ENCODE measurements at places on chromosomes 16 and 17. TPM values are rescaled to one million over a fixed set of nuclear protein-coding genes. Genes with fewer than 3 reads are reported as not detected.

- H3K36me3 ChIP-seq = no peaks in the 10 kb centered on the region
- no peak overlapping the region for H3K27ac ChIP-seq
- no peak overlapping the region for H3K4me3 ChIP-seq
These were observed 192.8 kb upstream of the CDH11 start for GRCh38 chr16:65314627-65315008.

Gene MYH2
- not detected for total RNA-seq

- H3K4me1 ChIP-seq = peaks cover 8% of the 10 kb centered on the region
- no peak overlapping the region for H3K27ac ChIP-seq
- peak; percentile 64 for DNase-seq
- no peak overlapping the region for H3K4me3 ChIP-seq
- no peaks in the 10 kb centered on the region for H3K27me3 ChIP-seq
- H3K36me3 ChIP-seq = peaks cover 4% of the 10 kb centered on the region
These were observed 36.1 kb upstream of the ZC3H18 start for GRCh38 chr16:88533932-88534637.

Gene GPR139
- total RNA-seq = not detected

DNA sequence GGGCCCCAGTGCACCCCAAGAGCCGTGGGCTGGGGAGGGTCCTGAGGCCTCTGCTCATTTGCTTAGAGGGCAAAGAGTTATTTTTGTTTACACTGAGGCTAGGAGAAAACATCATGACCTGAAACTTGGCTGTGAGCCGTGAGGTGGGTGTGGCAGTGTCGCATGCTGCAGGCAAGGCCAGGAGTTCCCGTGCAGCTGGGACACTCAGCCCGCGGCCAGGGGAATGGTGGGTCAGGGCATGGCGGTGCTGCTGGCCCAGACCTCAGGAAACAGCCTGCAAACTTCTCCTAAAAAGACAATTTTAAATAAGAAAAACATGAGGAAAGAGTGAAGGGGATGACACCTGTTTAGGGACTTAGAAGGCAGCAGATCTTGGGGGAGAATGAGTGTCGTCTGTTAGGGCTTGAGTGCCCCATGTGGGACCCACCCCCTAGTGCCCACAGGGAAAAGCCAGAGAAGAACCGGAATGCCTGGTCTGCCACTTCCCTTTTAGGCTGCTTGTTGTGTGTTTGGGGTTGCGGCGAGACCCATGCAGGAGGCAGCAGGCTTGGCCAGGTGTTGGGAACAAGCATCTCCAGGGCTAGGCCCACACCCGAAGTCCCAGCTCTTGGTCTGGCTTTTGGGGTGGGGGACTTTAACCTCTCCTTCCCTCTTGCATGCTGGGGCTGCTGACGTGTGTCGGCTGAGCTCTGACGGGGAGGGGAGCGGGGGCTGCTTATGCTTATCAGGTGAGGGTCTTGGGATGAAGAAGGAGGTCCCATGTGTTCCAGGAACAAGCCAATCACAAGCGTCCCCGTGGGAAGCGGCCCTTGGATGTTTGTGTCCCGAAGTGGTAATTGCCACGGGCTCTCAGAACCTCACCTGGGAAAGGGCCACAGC, 80.9 kb upstream of the GNG13 start:
- no peaks in the 10 kb centered on the region for H3K27me3 ChIP-seq
- no peaks in the 10 kb centered on the region for H3K4me1 ChIP-seq
- no peak overlapping the region for H3K4me3 ChIP-seq
- no peaks in the 10 kb centered on the region for H3K36me3 ChIP-seq
- H3K27ac ChIP-seq = no peak overlapping the region
- no peak for DNase-seq

Gene C17orf113
- 0.20 TPM for total RNA-seq

Gene CD79B
- 24.3 TPM for total RNA-seq

DNA sequence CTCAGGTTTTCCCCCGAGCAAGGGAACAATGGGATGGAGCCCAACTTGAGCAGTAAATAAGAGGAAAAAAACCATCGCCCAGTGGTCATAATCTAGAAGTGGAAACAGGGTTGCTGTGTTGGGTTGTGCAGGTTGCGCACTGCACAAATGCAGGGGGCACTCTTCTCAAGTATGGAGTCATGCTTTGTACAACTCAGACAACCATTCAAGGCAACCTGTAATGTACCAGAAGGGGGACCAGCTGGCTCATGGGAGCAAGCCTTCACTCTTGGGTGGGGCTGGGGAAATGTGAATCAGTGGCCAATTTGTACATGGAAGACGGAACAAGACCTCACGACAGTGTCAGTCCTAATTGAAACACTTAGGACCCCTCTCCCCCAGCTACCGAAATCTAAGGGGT, 23.9 kb upstream of the LITAF start:
- H3K27me3 ChIP-seq = no peaks in the 10 kb centered on the region
- DNase-seq = no peak
- H3K36me3 ChIP-seq = no peaks in the 10 kb centered on the region
- H3K4me3 ChIP-seq = no peak overlapping the region

GRCh38 chr17:62870030-62870541, 62.0 kb upstream of the MARCHF10 start:
- no peaks in the 10 kb centered on the region for H3K36me3 ChIP-seq
- peaks cover 13% of the 10 kb centered on the region for H3K27me3 ChIP-seq
- H3K27ac ChIP-seq = no peak overlapping the region
- H3K4me3 ChIP-seq = no peak overlapping the region

Gene ZG16B
- 0.22 TPM for total RNA-seq

Gene ZMYND15
- total RNA-seq = 0.17 TPM

Gene SHISA6
- total RNA-seq = not detected

DNA sequence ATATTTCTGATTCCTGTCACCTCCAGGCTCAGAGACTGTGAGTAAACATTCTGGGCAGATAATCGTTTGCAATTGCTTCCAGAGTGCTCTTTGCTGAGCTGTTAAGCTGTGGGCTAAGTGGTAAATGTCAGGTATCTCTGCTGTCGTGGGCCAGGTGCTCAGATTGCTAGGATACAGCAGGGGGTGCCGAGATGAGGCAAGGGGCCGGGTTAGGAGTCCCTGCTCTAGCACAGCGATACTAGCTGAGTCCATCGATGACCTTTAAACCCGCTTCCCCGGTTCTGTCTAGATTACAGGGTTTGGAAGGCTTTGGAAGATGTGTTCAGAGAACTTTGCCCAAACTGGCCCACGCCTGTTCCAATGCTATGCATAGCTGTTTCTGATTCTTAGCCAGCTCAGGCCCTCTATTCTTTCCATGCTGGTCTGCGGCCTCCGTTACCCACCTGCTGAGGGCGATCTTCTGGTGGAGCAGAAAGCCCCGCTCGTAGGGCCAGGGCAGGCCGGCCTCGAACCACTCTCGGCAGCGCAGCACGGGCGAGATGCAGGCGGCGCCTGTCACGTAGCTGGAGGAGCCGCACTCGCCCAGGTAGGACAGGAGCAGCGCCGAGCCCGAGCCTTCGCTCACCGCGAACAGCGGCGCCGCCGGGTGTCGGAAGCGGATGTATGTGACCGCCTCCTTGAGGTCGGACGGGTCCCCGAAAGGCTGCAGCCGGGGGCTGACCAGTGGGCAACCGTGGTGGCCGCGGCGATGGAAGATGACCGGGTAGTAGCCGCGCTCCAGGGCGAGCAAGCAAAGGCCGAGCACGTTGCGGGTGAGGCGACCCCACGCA, 979 bp downstream of the ABHD15 start:
- H3K27ac ChIP-seq = peak overlapping the region; percentile 70
- H3K27me3 ChIP-seq = no peaks in the 10 kb centered on the region
- H3K36me3 ChIP-seq = peaks cover 12% of the 10 kb centered on the region
- peak overlapping the region; percentile 90 for H3K4me3 ChIP-seq

GRCh38 chr16:86862595-86863280, 284.4 kb downstream of the FOXL1 start:
- H3K4me1 ChIP-seq = no peaks in the 10 kb centered on the region
- H3K36me3 ChIP-seq = no peaks in the 10 kb centered on the region

Gene TMEM238L
- total RNA-seq = not detected

- H3K4me1 ChIP-seq = peaks cover 81% of the 10 kb centered on the region
- no peaks in the 10 kb centered on the region for H3K27me3 ChIP-seq
- H3K4me3 ChIP-seq = peak overlapping the region; percentile 8
- H3K27ac ChIP-seq = peak overlapping the region; percentile 95
These were observed 148.6 kb downstream of the CLEC16A start for GRCh38 chr16:11092788-11093571.

- no peaks in the 10 kb centered on the region for H3K27me3 ChIP-seq
- H3K4me1 ChIP-seq = no peaks in the 10 kb centered on the region
- no peak overlapping the region for H3K4me3 ChIP-seq
- H3K27ac ChIP-seq = no peak overlapping the region
- DNase-seq = no peak
- no peaks in the 10 kb centered on the region for H3K36me3 ChIP-seq
These were observed 173.0 kb downstream of the CBLN1 start for GRCh38 chr16:49108611-49109010.

DNA sequence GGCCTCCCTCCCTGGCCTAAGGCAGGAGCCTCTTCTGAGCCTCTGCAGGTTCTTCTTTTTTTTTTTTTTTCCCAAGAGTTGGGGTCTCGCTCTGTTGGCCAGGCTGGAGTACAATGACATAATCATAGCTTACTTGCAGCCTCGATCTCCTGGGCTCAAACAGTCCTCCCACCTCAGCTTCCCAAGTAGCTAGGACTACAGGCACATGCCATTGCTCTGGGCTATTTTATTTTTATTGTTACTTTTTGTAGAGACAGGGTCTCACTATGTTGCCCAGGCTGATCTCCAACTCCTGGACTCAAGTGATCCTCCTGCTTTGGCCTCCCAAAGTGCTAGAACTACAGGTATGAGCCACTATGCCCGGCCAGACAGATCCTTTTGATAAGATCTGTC, 32.6 kb downstream of the SBK1 start:
- H3K4me1 ChIP-seq = no peaks in the 10 kb centered on the region
- H3K4me3 ChIP-seq = no peak overlapping the region
- no peaks in the 10 kb centered on the region for H3K36me3 ChIP-seq
- H3K27ac ChIP-seq = no peak overlapping the region
- H3K27me3 ChIP-seq = no peaks in the 10 kb centered on the region

Gene ZSCAN10
- not detected for total RNA-seq

- H3K4me3 ChIP-seq = no peak overlapping the region
- H3K36me3 ChIP-seq = peaks cover 7% of the 10 kb centered on the region
- H3K4me1 ChIP-seq = peaks cover 20% of the 10 kb centered on the region
- no peak for DNase-seq
- no peak overlapping the region for H3K27ac ChIP-seq
These were observed 42.1 kb downstream of the MPRIP start for GRCh38 chr17:17084317-17084835.

DNA sequence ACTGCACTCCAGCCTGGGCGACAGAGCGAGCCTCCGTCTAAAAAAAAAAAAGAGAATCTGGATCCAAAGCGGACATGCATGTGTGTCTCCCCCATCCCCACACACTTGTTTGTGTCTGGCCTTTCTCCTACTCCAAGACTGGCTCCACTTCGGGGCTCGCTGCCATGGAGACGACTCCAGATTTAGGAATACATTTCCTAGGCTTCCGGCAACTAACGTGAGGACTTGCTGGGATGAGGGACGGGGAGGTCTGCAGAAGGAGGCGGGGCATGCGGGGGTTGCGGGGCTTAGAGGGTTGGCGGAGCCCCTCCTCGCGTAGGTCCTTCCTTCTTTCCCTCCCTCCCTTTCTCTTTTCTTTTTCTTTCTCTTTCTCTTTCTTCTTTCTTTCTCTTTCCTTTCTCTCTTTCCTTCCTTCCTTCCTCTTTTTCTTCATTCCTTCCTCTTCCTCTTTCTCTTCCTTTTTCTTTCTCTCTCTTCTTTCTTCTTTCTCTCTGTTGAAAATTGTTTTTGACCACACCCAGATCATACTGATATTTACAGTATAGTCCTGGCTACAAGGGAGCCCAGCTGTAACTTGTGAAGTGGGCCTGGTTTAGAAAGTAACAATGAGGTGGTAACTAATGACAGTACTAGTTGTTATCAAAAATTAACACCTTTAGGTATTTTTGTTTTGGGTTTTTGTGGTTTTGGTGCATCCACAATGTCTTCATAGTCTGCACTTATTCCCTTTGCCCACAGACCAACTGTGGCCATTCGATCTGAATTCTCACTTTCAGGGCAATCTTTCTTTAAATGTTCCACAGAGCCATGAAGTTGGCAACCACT, 25.2 kb downstream of the MIS12 start:
- peaks cover 28% of the 10 kb centered on the region for H3K36me3 ChIP-seq
- no peak for DNase-seq
- no peaks in the 10 kb centered on the region for H3K27me3 ChIP-seq
- H3K4me1 ChIP-seq = peaks cover 24% of the 10 kb centered on the region
- no peak overlapping the region for H3K27ac ChIP-seq

DNA sequence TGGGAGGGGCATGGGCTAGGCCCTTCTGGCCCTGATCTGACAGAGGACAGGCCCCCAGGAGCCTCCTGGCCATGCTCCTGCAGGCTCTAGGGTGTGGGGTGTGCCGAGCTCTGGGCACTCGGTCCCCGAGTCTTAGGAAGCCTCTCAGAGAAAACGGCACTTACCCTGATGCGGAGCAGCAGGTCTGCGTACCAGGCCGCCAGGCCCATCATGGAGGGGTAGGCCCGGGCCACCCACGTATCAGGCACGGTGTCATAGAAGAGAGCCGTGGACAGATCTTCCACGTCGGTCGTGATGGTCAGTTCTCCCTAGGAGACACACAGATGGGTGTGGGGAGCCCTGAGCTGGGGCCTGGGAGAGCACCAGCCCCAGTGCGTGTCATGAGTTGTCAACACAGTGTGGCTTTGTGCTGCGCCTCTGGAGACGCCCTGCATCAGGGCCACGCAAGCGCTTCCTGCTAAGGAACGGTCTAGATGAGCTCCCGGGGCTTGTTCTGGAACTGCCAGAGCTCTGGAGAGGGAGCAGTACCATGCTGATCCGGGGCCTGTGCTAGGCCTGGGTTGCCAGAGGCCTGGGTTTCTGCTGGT, 47.9 kb downstream of the PGS1 start:
- peaks cover 22% of the 10 kb centered on the region for H3K36me3 ChIP-seq
- peaks cover 14% of the 10 kb centered on the region for H3K4me1 ChIP-seq
- no peak overlapping the region for H3K27ac ChIP-seq
- H3K4me3 ChIP-seq = no peak overlapping the region
- DNase-seq = no peak

Gene TVP23A
- total RNA-seq = not detected

GRCh38 chr17:76198702-76199101, 41.6 kb downstream of the RNF157 start:
- peaks cover 75% of the 10 kb centered on the region for H3K4me1 ChIP-seq
- peak; percentile 51 for DNase-seq
- peak overlapping the region; percentile 91 for H3K27ac ChIP-seq
- H3K4me3 ChIP-seq = no peak overlapping the region

GRCh38 chr16:86630471-86630870, 52.1 kb downstream of the FOXL1 start:
- DNase-seq = no peak
- no peaks in the 10 kb centered on the region for H3K4me1 ChIP-seq
- no peaks in the 10 kb centered on the region for H3K27me3 ChIP-seq
- no peak overlapping the region for H3K27ac ChIP-seq
- H3K4me3 ChIP-seq = no peak overlapping the region
- no peaks in the 10 kb centered on the region for H3K36me3 ChIP-seq
